ENCODE measurements at places on chromosomes 3 and 15.

- DNase-seq, result no peak
These were observed 209.5 kb upstream of the SUCLG2 start for GRCh38 chr3:67863869-67864268.

DNA sequence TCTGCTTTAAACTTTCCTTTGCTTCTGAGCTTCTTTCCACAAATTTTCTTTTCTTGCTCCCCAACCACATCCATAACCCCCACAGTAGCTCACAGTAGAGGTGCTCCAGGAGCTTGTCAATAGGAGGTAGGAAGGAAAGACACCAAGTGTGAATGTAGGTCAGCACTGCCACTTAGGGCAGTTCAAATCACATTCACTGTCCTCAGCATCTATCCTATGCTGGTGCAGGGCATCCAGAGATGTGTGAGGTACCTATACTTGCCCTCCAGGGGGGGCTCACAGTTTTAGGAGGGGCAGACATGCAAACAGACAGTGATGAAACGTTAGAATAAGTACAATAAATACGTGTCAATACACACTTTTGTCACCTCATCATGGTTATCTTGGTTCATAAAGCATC, 1.5 kb upstream of the SPSB4 start:
- no peak for DNase-seq

DNA sequence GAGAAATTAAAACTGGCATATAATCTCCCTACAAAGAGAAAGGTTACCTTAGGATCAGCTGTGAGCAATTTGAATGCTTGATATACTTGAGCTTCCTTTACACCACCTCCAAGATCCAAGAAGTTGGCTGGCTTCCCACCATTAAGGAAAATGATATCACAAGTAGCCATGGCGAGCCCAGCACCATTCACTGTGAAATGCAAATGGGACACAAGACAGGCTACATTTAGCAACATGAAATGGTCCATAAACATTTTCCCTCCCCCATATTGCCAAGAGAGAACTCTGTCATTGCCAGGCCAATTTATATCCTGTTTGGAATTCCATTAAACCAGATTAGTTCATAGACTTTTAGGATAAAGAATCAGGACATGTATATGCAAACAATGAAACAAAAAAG, 158.7 kb downstream of the SUCLG2 start:
- no peak for DNase-seq

DNA sequence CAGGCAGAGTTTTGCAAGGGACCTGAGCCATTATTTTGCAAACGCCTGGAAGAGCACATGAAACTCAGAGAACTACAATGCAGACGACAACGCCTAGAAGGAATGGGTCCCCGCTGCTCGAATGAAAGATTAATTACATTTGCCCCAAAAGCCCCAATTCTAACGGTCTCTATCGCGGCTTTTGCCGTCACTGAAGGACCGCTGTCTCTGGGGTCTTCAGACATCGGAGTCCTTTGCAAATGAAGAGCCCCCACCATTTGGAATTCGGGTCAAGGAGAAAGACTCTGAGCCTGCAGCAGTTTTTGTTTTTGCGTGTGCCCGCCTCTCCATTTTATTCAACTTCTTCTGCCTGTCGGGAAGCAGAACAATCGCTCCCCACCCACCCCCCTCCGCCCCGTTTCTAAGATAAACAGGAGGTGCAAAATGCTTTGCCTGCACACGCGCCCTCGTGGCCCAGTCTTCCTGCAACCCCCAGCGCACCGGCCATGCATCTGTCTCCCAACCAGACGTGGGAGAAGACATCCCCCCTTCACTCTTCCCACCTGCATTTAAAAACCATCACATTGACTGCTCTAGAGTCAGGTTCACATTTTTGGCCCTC, 13.5 kb downstream of the SOX2 start:
- DNase-seq, result peak; percentile 31

- DNase-seq, result no peak
These were observed 5.2 kb upstream of the NANOGP8 start for GRCh38 chr15:35090104-35090807.

GRCh38 chr3:120745466-120745865, 2.9 kb downstream of the GTF2E1 start:
- DNase-seq, result no peak

GRCh38 chr3:114441386-114441785, 147.6 kb downstream of the TIGIT start:
- DNase-seq, result no peak

- DNase-seq, result peak; percentile 83
These were observed 747 bp upstream of the ZNF592 start for GRCh38 chr15:84747416-84748273.

DNA sequence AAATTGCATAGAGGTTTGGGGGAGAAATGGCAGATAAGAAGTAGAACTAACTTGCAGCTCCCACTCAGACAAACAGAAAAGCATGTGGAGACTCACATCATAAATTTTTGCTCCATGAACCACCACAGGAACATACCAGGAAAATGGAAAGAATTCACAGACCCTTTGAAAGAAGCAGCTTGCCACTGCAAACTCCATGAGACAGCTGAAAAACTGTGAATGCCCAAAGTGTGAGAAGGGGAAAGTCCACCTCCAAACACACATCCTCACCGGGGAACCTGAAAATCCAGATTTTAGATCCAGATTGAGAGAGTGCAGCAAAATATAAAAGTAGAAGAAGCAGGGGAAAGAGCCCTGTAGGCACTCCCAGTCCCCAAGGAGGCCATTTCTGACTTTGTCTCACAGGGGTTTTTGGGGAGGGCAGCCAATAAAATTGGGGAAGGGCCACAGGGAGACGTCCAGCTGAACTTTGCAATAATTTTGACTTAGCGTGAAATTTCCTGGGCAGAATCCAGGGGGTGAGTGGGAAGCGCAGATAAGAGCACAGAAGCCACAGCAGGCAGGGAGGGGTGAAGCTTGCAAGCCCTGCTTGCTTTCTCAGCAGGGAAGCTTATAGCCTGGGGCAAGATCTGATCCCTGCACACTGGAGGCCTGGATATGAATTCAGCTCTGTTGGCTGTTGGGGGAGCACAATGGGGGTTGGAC, 183.4 kb upstream of the UBE2E2 start:
- DNase-seq, result no peak

DNA sequence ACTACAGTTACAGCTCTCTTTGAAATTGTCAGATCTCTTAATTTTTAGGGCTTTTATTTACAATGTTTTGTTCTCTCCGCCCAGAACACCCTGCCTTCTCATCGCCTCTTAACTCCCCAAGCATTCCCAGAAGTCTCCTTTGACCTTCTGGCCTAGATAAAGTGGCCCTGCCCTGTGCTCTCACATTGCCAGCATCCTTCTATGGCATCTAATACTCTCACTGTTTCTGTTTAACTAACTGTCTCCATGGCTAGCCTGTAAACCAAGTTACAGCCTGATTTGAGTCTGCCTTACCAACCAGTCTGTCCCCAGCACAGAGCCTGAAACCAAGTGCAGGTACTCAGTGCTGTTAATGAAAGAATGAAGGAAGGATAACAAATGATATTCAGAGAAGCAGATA, 19.9 kb downstream of the COL8A1 start:
- DNase-seq, result no peak

GRCh38 chr15:87527416-87527815, 729.1 kb downstream of the NTRK3 start:
- DNase-seq, result no peak

- DNase-seq, result no peak
These were observed 553.1 kb upstream of the CBLB start for GRCh38 chr3:106421909-106422308.

GRCh38 chr3:194135806-194136518, at the start of gene HES1:
HES1 (plus strand) TSS chr3:194136148; CDS start chr3:194136381, 233 bp downstream.
- peak; percentile 92 for DNase-seq

DNA sequence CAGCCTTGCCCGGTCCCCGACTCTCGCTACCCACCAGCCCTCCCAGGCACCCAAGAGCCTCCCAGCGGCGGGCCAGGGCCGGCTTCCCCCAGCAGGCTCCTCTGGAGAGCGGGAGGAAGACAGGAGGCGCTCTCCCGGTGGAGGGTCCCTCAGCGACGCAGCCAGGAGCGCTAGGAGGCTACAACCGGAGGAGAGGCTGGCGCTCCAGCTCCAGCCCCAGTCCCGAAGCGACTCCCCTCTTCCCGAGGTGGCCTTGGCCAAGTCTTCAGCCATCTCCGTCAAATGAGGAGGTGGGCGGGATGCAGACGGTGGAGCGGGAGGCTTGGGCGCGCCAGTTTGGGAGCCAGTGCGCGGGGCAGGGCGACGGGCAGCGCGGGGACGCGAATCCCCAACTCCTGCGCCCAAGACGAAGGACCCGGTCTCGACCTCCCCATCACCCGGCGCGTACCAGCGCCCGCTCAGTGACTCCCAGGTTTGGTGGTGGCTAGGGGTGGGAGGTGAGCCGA, 722 bp downstream of the CHRNA3 start:
- DNase-seq, result no peak

DNA sequence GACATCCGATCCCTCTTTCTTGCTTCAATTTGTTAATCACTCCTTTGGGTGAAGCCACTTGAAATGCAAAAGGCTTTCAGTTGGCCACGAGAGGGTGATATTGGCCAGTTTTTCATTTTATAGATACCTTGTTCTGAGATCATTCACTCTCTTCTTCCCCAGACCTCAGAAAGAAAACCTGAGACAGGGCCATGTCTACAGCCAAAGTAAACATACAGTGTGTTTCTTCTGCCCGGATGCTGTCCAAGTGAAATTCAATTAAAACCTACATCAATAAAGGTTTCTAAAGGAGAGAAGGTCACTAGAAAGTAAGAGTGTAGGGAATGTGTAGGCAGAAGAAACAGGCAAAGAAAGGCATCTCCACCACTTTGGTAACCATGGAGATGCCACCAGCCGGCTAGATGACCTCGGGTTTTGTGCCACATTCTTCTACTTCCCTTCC, 39.5 kb upstream of the FMN1 start:
- no peak for DNase-seq

- DNase-seq, result no peak
These were observed 44.5 kb upstream of the CCDC80 start for GRCh38 chr3:112685420-112685819.

DNA sequence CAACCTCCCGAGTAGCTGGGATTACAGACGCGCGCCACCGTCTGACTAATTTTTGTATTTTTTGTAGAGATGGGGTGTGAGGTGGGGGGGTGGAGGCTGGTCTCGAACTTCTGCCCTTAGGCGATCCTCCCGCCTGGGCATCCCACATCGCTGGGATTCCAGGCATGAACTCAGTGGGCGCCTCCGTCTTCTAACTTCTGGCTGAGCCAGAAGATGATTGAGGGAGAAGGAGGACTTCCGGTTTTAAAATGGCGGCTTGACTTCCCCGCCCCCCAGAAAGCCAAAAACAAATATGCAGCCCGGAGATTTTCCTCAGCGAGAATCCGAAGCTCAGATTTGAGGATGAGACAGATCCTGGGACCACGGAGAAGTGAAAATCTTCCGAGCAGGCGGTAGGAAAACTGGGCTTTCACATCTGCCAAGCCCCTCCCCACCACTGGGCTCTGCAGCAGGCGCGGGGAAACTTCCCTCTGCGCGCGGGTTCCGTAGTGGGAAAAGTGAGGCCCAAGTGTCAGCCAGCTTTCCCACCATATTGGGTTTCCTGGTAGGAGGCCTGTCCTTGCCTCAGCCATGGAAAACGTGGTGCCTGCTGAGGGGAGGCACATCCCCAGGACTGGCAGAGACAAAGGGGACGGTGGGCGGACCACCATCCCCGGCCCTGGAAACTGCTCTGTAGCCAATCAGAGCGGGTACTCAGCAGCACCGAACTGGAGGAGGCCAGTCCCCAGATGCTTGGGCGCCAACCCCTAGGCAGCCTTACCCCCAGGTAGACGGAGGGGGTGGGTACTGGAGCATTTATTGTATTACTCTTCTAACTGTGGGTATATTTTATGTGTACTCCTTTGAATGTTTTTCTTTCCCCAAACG, 17.3 kb downstream of the CHST14 start:
- no peak for DNase-seq

GRCh38 chr3:71885006-71885405, 100.1 kb upstream of the PROK2 start:
- no peak for DNase-seq

DNA sequence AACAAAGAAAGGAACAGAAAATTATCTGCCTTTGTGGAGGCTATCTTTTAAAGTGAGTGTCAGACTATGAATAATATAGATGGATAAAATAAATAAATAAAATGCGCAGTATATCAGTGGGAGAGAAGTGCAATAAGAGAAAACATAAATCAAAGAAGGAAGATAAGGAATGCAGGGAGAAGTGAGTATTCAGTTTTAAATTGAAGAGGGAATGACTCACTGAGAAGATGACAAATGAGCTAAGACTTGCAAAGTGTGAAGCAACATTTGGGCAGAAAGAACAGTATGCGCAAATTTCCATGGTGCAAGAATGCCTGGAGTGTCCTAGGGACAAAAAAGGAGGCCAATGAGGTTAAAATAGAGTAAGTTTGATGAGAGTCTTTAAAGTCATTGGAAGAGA, 1300.1 kb upstream of the ALCAM start:
- no peak for DNase-seq

- no peak for DNase-seq
These were observed 19.2 kb upstream of the LOXL1 start for GRCh38 chr15:73907035-73907408.

DNA sequence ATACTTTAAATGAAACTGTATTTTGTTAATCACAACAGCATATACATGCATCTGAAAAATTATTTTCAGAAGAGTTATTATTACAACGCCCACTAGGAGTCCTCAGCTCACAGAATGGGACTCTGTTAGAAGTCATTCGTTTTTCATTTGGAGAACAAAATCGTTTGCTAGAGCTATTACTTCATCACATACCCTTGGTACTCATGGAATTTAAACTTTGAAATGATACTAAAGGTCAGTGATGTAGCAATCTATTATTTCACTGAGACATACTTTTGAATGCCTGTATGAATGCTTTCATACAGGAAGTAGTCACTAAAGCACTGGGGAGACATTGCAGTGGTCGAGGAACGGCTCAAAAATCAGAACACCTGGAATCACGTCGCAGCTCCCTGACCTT, 198.1 kb downstream of the MBNL1 start:
- DNase-seq, result no peak

DNA sequence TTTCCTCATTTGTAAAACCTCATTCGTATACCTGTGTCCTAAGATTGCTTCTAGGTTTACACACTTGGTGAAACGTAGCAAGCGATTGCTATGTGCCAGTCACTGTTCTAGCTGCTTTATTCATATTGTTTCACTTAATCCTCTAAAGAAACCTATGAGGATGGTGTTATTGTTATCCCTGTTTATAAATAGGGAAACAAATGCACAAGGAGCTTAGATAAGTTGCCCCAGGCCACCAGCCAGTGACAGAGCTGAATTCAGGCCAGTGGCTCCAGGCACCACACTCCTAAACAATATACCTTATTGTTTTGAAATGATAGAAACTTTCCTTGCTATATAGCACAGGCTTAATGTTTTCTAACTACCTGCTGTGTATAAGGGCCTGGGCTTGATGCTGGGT, 44.0 kb downstream of the LPP start:
- no peak for DNase-seq

DNA sequence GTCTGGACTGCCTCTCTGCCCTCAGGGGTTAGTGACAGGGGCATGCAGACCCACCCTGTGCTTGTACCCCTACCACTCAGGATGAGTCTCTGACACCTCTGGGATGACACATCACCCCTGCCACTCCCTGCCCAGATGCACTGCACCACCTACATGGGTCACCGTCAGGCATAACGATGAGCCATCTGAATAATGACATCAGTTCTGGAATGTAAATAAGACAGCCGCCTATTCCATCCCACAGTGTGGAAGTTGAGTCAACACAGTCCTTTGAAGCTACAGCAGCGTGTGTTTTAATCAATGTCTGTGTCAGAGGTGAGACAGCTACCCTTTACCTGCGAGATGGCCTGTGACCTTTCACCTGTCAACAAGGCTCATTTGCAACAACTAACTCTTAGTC, 268.7 kb upstream of the ARRDC4 start:
- no peak for DNase-seq
